Foreskin keratinocyte (primary cell): ENCODE measurements at places on chromosomes 3 and 15. TPM values are rescaled to one million over a fixed set of nuclear protein-coding genes. Genes with fewer than 3 reads are reported as not detected.

MRPS25 gene
- 38.9 and 42.5 TPM in 2 replicates for total RNA-seq

TMEM108 gene
- total RNA-seq: 0.07 TPM in 1 of 2 replicates, not detected in the other

NLGN1 gene
- not detected in 2 replicates for total RNA-seq

MEIS2 gene
- 12.6 and 14.9 TPM in 2 replicates for total RNA-seq

TMC3 gene
- total RNA-seq: not detected in 2 replicates

RTP3 gene
- total RNA-seq: not detected in 2 replicates

ZKSCAN7 gene
- 2.0 and 2.8 TPM in 2 replicates for total RNA-seq

LRRC31 gene
- not detected in 2 replicates for total RNA-seq

CNOT10 gene
- total RNA-seq: 23.8 and 26.0 TPM in 2 replicates

AMIGO3 gene
- not detected in 2 replicates for total RNA-seq

FSD2 gene
- total RNA-seq: not detected in 2 replicates

PLA2G4E gene
- 0.07 and 0.14 TPM in 2 replicates for total RNA-seq

GREM1 gene
- total RNA-seq: 0.04 and 0.10 TPM in 2 replicates
